ENCODE measurements at places on chromosomes 4 and X. TPM values are rescaled to one million over a fixed set of nuclear protein-coding genes. Genes with fewer than 3 reads are reported as not detected.

DNA sequence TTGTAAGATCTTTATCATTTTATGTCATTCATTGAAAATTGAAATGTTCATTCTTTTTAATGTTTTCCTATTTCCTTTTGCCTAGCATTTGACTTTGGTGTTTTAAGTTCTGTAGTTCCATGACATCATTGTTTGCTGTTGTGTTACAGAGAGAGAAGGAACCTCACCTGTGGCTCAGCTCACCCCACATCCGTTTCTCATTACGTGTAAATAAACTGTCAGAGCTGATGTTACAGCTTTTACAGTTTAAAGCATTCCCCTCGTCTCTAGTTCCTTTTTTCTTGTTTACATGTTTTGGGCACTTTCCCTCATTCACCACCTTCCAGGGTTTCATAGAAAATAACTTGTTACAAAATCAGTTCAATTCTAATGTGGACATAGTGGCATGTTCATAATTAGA lies 137.2 kb downstream of the FNIP2 start:
- no peaks in the 10 kb centered on the region for H3K36me3 ChIP-seq
- no peaks in the 10 kb centered on the region for H3K27me3 ChIP-seq
- no peak overlapping the region for H3K4me3 ChIP-seq
- no peak for DNase-seq
- peaks cover 7% of the 10 kb centered on the region for H3K4me1 ChIP-seq

- H3K27ac ChIP-seq: no peak overlapping the region
- no peak overlapping the region for H3K4me3 ChIP-seq
- H3K36me3 ChIP-seq: no peaks in the 10 kb centered on the region
- no peaks in the 10 kb centered on the region for H3K4me1 ChIP-seq
- H3K27me3 ChIP-seq: no peaks in the 10 kb centered on the region
- peak; percentile 2 for DNase-seq
Observed at GRCh38 chrX:132412208-132412607, 76.6 kb downstream of the MBNL3 start.

Gene TRIM61
- 4.5 TPM for total RNA-seq

Gene GPRIN3
- under 0.01 TPM for total RNA-seq

Gene XPNPEP2
- 1.5 TPM for total RNA-seq

Gene ITM2A
- 0.17 TPM for total RNA-seq

DNA sequence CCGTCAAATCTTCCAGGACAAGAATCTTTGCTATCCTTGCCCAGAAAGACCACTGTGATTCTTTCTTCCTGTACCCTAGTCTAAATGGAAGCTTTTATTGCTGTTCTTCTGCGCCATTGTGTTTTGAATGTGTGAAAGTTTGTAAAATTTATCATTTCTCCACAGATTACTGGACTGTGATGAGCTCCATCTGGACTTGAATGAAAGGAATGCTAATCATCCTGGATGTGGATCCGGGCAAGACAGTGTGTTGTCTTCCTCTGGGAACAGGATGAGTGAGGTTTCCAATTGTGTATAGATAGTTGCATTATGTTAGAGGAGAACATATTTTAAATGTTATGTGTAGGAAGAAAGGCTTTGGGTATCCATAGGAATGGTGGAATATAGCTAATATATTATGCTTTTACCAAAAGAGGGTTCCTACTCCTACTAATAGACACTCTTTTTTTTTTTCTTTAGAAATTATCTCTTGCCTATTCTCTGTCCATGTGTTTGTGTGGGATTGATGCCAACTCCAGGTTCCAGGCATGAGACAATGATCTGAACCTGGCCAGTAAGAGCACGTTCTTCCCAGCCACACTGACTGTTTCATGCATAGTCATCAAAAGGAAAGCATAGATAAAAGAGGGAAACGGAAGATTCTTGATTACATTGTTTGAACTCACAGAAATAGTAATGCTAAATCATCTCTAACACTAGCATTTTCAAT lies 803.6 kb upstream of the ADGRL3 start:
- no peak for DNase-seq
- H3K4me1 ChIP-seq: no peaks in the 10 kb centered on the region
- H3K27me3 ChIP-seq: no peaks in the 10 kb centered on the region
- no peak overlapping the region for H3K27ac ChIP-seq

DNA sequence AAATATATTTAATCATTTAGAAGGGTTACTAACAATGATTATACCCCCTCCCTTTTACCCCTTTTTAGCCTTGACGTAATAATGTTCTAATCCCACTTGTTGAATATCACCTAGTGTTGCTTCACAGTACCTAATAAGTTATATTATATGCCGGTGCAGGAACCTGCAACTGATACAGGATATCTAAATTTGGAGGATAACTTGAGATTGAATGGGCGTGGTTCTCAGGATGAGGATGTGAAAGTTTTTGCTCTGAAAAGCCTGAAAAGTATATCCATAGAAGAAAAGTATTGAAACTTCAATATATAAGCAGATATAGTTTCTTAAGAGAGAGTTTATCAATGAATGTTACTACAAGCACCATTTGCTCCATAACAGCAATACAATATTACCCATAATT lies 59.8 kb downstream of the ZNF711 start:
- H3K4me3 ChIP-seq: no peak overlapping the region
- no peak overlapping the region for H3K27ac ChIP-seq
- H3K36me3 ChIP-seq: no peaks in the 10 kb centered on the region
- no peaks in the 10 kb centered on the region for H3K4me1 ChIP-seq
- DNase-seq: no peak

- no peaks in the 10 kb centered on the region for H3K27me3 ChIP-seq
- no peak overlapping the region for H3K4me3 ChIP-seq
- no peak overlapping the region for H3K27ac ChIP-seq
- no peaks in the 10 kb centered on the region for H3K36me3 ChIP-seq
- no peak for DNase-seq
Observed at GRCh38 chrX:39258331-39258730, 457.1 kb downstream of the MID1IP1 start.

Gene ANAPC4
- 27.1 TPM for total RNA-seq

DNA sequence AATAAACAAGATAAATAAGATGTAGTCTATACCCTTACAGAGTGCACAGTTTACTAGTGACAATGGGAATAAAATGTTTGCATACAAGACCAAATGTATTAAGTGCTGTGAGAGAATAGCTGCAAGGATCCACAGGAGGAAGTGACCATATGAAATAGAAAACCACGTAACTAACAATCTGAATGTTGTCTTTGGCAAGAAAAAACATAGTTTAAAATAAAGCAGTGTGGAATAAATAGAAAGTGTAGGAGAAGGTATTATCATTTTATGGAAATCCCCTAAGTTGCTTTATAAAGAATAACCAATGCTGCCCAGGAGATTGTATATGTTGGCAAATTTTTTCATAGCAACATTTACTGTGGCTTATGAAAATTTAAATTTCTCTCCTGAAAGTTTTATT lies 116.1 kb downstream of the PCDH7 start:
- H3K4me3 ChIP-seq: no peak overlapping the region
- H3K27ac ChIP-seq: no peak overlapping the region
- H3K36me3 ChIP-seq: no peaks in the 10 kb centered on the region
- H3K27me3 ChIP-seq: no peaks in the 10 kb centered on the region

GRCh38 chrX:31240982-31241381 lies 169.1 kb upstream of the FTHL17 start:
- DNase-seq: no peak
- H3K4me1 ChIP-seq: no peaks in the 10 kb centered on the region
- no peak overlapping the region for H3K4me3 ChIP-seq
- no peaks in the 10 kb centered on the region for H3K36me3 ChIP-seq

- no peaks in the 10 kb centered on the region for H3K27me3 ChIP-seq
- DNase-seq: peak; percentile 95
- no peak overlapping the region for H3K27ac ChIP-seq
- H3K4me3 ChIP-seq: no peak overlapping the region
Observed at GRCh38 chr4:152680988-152681603, 1.3 kb upstream of the TMEM154 start.

DNA sequence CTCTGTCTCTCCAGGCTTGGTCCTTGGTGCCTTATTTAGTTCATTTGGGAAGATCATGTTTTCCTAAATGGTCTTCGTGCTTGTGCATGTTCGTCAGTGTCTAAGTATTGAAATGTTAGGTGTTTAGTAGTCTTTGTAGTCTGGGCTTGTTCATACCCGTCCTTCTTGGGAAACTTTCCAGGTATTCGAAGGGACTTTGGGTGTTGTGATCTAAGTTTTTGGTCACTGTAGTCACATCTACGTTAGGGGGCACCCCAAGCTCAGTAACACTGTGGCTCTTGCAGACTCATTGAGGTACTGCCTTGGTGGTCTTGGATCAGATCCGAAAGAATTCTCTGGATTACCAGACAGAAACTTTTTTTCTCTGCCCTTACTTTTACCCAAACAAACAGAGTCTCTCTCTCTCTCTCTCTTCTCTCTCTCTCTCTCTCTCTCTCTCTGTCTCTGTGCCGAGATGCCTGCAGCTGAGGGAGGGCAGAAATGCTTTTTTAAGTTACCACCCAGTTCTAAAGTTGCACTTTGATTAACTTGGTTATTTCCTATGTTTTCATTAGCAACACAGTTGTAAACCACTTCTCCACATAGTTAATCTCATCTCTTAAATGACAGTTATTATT lies 67.6 kb upstream of the SLC7A3 start:
- no peaks in the 10 kb centered on the region for H3K27me3 ChIP-seq
- H3K27ac ChIP-seq: no peak overlapping the region
- DNase-seq: peak; percentile 66
- H3K36me3 ChIP-seq: no peaks in the 10 kb centered on the region
- H3K4me1 ChIP-seq: no peaks in the 10 kb centered on the region

DNA sequence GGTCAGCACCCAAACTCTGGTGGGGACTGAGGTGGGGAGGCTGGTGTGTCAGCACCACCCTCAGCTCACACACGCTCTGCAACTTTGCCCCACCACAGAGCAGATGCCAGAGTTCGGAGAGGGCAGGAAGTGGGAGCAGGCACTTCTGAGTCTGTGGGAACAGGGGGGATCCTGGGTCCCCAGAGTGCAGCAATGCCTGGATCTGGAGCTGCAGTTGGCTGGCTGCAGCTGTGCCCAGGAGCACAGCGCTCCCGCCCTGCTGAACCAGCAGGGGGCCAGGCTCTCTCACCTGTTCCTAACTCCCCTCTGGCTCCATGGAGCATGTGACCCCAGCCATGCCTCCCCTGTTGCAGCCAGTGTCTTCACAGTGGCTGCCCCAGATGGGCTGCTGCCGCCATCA lies 252.4 kb downstream of the SPOCK3 start:
- no peak for DNase-seq
- no peak overlapping the region for H3K4me3 ChIP-seq
- no peak overlapping the region for H3K27ac ChIP-seq

DNA sequence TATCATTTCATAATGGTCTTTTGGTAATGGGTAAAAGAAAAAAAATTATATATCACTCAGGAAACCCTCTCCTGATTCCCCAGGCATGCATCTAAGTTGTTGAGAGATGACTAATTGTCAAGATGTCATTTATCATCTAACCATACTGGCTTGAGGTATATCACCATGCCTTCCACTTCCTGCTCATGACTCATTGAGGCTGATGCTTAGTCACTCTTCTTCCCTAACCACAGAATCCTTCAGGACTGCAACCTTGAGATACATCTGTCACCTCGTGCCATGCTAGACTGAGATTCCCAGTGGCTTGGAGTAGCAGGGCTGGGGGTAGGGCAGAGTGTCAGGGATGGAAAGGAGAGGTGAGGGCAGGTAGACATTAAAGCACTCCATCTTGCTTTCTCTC lies 782.5 kb upstream of the INTU start:
- no peak overlapping the region for H3K4me3 ChIP-seq
- DNase-seq: peak; percentile 93
- H3K4me1 ChIP-seq: no peaks in the 10 kb centered on the region
- H3K27ac ChIP-seq: peak overlapping the region; percentile 33
- no peaks in the 10 kb centered on the region for H3K36me3 ChIP-seq

Gene ARHGAP4
- 1.5 TPM for total RNA-seq

Gene AWAT2
- not detected for total RNA-seq

DNA sequence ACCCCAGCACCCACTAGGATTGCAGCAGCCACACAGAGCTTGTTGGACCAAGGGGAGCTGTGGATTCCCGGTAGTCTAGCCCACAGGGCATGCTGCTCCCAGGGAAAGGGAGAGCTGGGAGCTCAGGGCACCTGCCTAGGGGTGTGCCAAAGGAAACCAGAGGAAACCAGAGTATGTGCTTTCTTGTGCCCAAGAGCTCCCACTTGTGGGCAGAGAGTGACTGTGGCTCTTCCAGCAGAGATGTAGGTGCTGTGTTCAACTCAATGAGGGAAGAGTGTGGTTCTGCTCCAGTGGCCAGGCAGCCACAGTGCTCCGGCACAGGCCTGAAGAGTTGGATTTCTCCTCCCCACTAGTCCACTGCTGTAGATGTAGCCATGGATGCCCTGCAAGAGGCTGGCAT lies 1050.0 kb upstream of the INTU start:
- no peaks in the 10 kb centered on the region for H3K4me1 ChIP-seq
- no peak overlapping the region for H3K27ac ChIP-seq
- H3K36me3 ChIP-seq: no peaks in the 10 kb centered on the region
- no peak overlapping the region for H3K4me3 ChIP-seq

DNA sequence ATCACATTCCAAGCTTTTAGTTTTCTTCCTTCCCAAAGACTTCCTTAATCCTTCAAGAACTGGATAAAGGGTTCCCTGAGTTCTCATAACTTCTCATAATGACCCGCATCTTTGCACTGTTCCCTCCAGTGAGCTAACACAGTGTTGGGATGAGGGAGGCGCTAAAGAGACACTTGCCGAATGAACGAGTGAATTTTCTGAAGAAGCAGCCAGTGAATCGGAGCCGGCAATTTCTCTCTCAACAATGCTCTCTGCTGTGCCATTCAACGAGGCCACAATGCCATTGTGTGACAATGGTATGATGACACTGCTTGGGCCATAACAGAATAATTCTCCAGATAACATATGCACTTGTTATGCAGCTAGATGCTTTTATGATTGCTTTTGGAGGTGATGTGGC lies 51.4 kb upstream of the ZFP42 start:
- no peaks in the 10 kb centered on the region for H3K36me3 ChIP-seq
- no peak overlapping the region for H3K27ac ChIP-seq
- no peak overlapping the region for H3K4me3 ChIP-seq
- no peaks in the 10 kb centered on the region for H3K27me3 ChIP-seq
- H3K4me1 ChIP-seq: no peaks in the 10 kb centered on the region

GRCh38 chrX:47690175-47690574 lies 31.2 kb upstream of the UXT start:
- H3K27ac ChIP-seq: no peak overlapping the region
- no peaks in the 10 kb centered on the region for H3K36me3 ChIP-seq
- no peak overlapping the region for H3K4me3 ChIP-seq
- no peak for DNase-seq

Gene RLIM
- total RNA-seq: 57.0 TPM

- no peaks in the 10 kb centered on the region for H3K27me3 ChIP-seq
- H3K36me3 ChIP-seq: no peaks in the 10 kb centered on the region
- no peak for DNase-seq
- H3K27ac ChIP-seq: no peak overlapping the region
- no peak overlapping the region for H3K4me3 ChIP-seq
Observed at GRCh38 chrX:75131973-75132627, 24.0 kb downstream of the ABCB7 start.

DNA sequence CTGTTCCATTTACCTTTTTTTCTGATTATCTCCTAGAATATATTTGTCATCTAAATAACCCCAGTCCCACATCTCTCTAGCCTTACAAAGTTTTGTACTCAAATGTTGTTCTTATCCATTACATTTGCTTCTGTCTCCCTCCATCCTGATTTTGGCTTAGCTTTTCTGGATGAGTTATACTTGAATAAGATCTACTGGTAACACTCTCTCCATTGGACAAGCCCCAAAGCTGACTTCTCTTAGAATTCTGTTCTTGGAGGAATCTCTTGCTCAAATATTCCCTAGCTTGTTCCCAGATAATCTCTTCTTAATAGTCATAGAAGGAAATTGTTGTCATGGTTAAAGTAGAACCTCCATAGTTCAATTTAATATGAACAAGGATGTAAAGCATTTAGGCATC lies 115.5 kb upstream of the HS3ST1 start:
- H3K4me1 ChIP-seq: no peaks in the 10 kb centered on the region
- H3K4me3 ChIP-seq: no peak overlapping the region
- H3K36me3 ChIP-seq: no peaks in the 10 kb centered on the region
- H3K27ac ChIP-seq: no peak overlapping the region
- no peak for DNase-seq
- no peaks in the 10 kb centered on the region for H3K27me3 ChIP-seq
